ENCODE measurements at places on chromosomes 2 and 18.
A peak's percentile ranks its signal among the peaks of the same experiment; 100 is the strongest.

GRCh38 chr2:68709421-68709911 is 25.1 kb upstream of the ARHGAP25 start:
- peak; percentile 49 for DNase-seq

GRCh38 chr2:231189571-231190495 is 8.6 kb upstream of the ARMC9 start:
- DNase-seq: no peak

DNA sequence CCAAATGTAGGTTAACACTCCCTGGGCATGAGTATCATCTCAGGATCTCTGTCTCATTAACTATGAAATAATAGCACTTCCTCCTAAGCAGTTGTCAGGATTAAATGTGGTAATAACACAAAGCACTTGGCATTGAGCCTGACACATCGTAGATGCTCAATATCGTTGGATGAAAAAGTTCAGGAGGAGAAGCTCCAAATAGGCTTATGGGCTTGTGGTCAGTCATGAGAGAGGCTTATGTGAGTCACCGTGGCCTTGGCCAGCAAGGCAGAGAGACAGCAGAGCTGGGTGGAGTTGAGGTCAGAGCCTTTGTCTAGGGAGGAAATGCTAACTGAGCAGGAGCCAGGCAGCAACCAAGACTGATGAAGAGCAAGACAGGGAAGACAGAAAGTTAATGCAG is 68.3 kb upstream of the PPM1B start:
- DNase-seq: peak; percentile 92

DNA sequence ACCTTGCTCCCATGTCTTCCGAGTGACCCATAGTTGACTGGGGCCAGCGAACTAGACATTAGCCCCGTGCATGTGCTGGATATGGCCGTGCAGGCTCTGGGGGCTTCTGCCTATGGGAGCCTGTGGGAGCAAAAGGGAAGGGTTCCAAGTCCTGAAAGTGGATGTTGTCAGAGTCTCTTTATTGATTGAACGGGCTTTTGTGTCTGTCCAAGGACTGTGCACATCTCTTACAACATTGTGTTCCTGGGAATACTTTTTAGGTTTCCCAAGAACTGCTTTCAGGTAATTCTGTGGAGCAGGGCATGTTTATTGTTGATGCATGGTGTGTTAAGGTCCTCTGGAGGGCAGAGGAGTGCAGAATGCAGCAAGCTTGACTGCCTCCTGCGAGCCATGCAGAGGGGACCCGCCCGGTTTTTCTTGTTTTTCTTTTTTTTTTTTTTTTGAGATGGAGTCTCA is 5.0 kb downstream of the RNF144A start:
- DNase-seq: no peak

GRCh38 chr2:174300114-174300513 is 34.6 kb upstream of the SP9 start:
- no peak for DNase-seq

GRCh38 chr2:48940606-48941005 is 185.1 kb upstream of the LHCGR start:
- DNase-seq: no peak

Data from AML-193 (cell line).